ENCODE measurements at places on chromosomes 16 and 17. TPM values are rescaled to one million over a fixed set of nuclear protein-coding genes. Genes with fewer than 3 reads are reported as not detected.

SMPD3 gene
- total RNA-seq: 1.3 TPM

GRCh38 chr16:28494121-28494851 lies at the start of gene APOBR:
APOBR (plus strand) TSS chr16:28494643; CDS start chr16:28494682, 39 bp downstream.
- no peak for DNase-seq

- no peak for DNase-seq
Observed at GRCh38 chr16:83392743-83393142, 415.0 kb upstream of the HSBP1 start.

- DNase-seq: no peak
Observed at GRCh38 chr17:13592427-13592826, 9.3 kb downstream of the HS3ST3A1 start.

GRCh38 chr16:56226187-56226586 lies 34.9 kb downstream of the GNAO1 start:
- DNase-seq: no peak

GRCh38 chr16:253833-254232 lies 19.2 kb downstream of the FAM234A start:
- no peak for DNase-seq

GRCh38 chr16:24217461-24217860 lies 38.7 kb upstream of the CACNG3 start:
- no peak for DNase-seq

Data from thyroid gland (tissue), 4 donors.